ENCODE measurements at places on chromosomes 2 and 18. TPM values are rescaled to one million over a fixed set of nuclear protein-coding genes. Genes with fewer than 3 reads are reported as not detected.
A peak's percentile ranks its signal among the peaks of the same experiment; 100 is the strongest.

- DNase-seq: no peak
Observed at GRCh38 chr2:212197776-212198175, 340.8 kb downstream of the ERBB4 start.

GRCh38 chr18:506264-506663 lies 5.8 kb upstream of the COLEC12 start:
- DNase-seq: no peak

DNA sequence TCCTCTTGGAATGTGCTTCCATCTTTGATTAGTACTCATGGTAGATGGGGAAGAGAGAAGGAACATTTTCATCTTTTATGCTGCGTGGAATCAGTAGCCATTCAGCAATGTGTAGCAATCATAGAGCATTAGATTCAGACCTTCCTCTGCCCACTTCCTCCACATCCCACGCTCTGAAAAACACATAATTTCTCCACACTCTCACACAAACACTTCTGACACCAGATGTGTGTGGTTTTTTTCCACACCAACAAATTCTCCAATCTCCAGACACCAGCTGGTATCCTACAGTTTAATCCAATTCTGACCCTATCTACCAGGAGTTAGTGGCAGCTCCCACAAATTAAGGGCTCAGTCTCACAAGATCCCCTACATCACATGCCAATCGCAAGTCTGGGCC lies 103.3 kb downstream of the AOX1 start:
- DNase-seq: no peak

DNA sequence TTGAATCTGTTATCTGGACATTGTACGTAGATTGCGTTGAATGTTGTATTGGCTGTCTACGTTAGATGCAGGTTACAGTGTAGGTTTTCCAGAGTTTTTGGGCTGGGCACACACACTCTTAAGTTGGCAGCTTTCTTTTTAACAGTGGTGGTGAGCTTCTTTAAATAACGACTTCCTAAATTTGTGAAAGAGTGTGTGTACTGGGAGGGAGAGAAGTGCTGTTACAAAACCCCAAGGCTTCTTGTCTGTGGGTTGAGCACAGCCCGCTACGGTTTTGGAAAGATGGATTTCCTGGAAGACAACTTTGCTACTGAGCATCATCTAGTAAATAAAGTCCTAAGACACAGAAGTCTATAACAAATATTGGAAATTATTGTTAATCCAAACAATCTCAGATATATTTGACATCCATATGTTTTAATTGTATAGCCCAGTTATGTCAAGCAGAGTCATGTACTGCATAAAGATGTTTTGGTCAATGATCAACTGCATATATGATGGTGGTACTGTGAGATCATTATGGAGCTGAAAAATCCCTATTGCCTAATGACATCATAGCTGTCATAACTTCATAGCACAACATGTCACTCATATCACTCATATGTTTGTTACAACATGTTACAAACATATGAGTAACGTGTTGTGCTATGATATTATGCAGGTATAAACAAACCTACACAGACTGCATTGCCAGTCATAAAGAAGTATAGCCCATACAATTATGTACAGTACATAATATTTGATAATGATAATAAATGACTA lies 7.9 kb upstream of the THUMPD2 start:
- no peak for DNase-seq

- DNase-seq: no peak
Observed at GRCh38 chr18:35143622-35144596, 96.9 kb upstream of the ZNF397 start.

DNA sequence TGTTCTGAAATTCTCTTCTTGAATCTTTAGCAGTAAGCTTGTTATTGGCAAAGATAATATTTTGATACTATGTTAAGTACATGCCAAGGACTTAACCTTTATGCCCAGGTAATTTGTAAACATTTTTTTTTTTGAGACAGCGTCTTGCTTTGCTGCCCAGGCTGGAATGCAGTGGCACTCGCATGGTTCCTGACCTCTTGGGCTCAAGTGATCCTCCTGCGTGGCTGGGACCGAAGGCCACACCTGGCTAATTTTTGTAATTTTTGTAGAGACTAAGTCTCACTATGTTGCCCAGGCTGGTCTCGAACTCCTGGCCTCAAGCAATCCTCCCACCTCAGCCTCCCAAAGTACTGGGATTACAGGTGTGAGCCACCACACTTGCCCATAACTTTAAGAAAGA lies 35.7 kb upstream of the ZCCHC2 start:
- no peak for DNase-seq

DNA sequence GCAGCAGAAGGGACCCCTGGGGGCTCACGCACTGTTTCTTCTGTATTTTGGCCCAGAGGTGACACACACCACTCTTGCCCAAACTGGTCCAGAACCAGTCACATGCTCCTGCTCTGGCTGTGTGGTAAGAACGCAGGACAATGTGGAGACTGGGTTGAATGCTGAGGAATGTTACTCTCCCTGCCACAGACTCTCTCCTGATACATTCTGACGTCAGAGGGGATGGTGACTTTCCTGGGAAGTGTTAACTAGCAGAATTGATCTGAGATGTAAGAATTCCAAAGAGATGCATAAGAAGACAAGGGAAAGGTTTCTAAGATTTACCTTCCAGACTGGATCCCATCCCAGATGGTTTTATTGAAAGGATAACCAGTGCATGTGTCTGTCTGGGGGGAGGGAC lies 100.8 kb downstream of the ASB1 start:
- no peak for DNase-seq

DNA sequence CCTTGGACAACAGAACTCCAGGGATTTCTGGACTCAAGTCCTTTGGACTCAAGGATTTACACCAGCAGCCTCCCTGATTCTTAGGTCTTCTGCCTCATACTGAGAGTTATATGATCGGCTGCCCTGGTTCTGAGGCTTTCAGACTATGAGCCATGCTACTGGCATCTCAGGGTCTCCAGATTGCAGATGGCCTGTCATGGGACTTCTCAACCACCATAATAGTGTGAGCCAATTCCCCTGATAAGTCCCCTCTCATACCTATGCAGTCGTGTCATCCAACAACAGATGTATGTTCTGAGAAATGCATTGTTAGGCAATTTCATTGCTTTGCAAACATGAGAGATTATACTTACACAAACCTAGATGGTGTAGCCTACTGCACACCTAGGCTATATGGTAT lies 61.4 kb upstream of the MSTN start:
- DNase-seq: no peak

DNA sequence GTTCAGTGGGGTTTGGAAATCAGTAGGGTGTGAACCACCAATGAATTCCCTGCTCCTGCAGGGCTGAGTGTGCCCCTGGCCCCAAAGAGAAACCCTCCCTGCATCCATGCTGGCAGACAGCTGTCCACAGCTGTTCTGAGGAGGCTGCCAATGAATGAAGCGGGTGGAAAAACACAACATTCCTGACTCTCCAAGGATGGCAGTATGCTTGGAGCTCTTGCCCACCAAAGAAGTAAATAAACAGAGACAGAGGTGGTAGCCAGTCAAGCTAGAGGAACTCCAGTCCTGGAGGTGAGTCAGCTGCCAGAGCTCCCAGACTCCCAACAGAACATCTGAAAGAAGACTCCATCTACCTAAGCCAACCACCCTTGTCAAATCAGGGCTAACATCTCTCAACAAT lies 6.2 kb downstream of the ZBTB7C start:
- no peak for DNase-seq

DNA sequence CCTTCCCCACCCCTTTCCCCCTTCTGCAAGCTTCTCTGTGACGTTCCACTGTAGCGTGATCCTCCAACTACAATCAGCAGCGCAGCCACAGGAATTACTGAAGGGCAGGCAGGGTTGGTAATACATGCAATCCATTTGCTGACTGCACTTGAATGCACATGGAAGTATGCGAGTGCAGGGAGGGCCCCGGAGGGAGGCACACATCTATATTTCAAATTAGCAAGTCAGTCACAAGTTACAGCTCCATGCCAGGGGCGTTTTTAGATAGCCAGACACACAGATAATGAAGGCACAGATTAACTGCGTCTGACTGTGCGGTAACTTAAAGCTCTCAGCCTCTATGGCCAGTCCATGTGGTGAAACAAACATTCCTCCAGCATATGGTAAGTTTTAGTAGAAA lies 209.2 kb upstream of the GATA6 start:
- no peak for DNase-seq

DNA sequence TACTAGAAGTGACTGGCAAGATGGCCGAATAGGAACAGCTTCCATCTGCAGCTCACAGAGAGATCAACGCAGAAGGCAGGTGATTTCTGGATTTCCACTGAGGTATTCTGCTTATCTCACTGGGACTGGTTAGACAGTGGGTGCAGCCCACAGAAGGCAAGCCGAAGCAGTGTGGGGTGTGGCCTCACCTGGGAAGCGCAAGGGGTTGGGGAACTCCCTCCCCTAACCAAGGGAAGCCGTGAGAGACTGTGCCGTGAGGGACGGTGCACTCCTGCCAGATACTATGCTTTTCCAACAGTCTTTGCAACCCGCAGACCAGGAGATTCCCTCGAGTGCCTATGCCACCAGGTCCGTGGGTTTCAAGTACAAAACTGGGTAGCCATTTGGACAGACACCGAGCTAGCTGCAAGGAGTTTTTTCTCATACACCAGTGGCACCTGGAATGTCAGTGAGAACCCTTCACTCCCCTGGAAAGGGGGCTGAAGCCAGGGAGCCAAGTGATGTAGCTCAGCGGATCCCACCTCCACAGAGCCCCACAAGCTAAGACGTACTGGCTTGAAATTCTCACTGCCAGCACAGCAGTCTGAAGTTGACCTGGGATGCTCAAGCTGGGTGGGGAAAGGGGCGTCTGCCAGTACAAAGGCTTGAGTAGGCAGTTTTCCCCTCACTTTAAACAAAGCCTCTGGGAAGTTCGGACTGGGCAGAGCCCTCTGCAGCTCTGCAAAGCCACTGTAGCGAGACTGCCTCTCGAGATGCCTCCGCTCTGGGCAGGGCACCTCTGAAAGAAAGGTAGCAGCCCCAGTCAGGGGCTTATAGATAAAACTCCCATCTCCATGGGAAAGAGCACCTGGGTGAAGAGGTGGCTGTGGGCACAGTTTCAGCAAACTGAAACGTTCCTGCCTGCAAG lies 40.1 kb downstream of the PLEK start:
- no peak for DNase-seq

- DNase-seq: no peak
Observed at GRCh38 chr2:191714925-191715324, 37.0 kb downstream of the NABP1 start.

DNA sequence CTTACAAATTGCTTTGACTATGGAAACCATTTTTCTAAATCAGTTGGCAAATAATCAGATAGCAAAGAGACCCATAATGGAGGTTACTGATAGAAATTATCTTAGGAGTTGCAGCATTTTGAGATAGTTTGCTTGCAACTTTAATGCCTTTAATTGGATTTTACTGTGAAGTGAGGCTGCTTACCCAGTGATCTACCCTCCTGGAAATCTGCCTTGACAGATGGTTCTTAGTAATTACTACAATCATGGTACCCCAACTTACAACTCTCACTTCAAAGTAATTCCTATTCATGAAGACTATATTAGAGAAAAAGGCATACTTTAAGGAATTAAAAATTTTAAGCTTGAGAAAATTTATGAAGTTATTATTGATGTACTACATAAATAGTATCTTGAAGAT lies 1288.6 kb upstream of the CDH2 start:
- no peak for DNase-seq

DNA sequence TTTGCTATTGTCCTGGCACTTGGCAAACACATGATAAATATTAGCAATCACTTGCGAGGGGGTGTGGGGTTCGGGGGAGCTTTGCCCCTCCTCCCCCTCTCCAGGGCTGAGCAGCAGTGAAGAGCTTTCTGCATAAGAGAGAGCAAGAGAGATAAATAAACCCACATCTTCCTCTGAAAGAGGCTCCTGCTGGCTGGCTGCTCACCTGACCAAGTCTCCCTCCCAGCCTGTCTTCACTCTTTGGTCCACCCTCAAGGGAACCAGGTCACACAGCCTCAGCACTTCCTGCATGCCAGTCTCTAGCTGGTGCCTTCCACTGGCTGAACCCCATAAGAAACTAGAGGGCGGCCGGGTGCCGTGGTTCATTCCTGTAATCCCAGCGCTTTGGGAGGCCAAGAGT lies 18.5 kb upstream of the YWHAQ start:
- DNase-seq: no peak

DNA sequence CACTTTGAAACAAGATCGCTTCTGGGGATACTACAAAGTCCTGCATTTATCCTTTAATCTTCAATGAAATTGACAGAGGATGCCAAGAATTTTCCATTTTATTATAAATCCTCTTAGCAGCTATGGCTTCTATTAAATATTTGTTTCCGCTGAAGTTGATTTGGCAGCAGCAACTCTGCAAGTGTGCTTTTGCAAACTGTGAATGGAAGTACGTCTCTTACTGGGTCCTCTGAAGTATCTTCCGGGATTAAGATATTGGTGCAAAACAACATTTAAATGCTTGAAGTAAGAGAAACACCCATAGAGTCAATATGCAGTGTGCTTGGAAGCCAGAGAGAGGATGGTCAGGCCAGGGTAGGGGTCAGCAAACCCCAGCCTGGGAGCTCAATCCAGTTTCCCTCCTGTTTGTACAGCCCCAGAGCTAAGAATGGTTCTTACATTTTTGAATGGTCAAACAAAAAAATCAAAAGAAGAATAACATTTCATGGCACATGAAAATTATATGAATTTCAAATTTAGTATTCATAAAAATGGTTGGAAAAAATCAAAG lies 13.6 kb downstream of the CCDC68 start:
- no peak for DNase-seq

DNA sequence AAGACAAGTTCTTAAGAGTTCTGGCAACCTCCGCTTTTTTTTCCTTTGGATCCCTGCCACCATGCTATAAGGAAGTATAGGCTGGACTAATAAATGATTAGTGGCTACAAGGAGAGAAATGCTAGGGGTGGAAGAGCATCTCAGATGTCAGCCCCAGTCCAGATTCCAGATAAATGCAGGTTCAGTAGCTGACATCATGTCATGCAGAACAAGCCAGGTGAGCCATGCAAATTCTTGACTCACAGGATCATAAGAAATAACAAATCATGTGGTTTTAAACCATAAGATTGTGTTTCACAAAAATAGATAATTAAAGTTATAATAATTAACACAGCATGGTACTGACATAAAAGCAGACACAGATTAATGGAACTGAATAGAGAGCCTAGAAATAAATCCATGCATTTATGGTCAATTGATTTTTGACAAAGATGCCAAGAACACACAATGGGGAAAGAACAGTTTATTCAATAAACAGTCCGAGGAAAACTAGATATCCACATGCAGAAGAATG lies 152.9 kb upstream of the SESTD1 start:
- no peak for DNase-seq

- DNase-seq: peak; percentile 64
Observed at GRCh38 chr2:225052703-225053102, 10.4 kb upstream of the DOCK10 start.

The XIRP2 gene
- not detected for total RNA-seq

The KIF5C gene
- total RNA-seq: 8.6 TPM

The BCL2 gene
- total RNA-seq: 61.7 TPM

The FLACC1 gene
- total RNA-seq: 3.4 TPM

The PRSS56 gene
- not detected for total RNA-seq

The TUBA4B gene
- not detected for total RNA-seq

The CFAP221 gene
- total RNA-seq: not detected

The IL36RN gene
- total RNA-seq: not detected

The DYSF gene
- total RNA-seq: 36.6 TPM

The EMILIN1 gene
- total RNA-seq: 8.7 TPM

All from natural killer cell treated with Interleukin-12 subunit alpha and Interleukin-12 subunit beta and Interleukin-15 and Interleukin-18, amount 100 ng/mL, for 72 hours (primary cell).